Activated CD4-positive, alpha-beta T cell treated with anti-CD3 and anti-CD28 coated beads, Interleukin-2, amount 50 U/mL, for 48 hours (primary cell): ENCODE measurements at places on chromosomes 11 and 22.

DNA sequence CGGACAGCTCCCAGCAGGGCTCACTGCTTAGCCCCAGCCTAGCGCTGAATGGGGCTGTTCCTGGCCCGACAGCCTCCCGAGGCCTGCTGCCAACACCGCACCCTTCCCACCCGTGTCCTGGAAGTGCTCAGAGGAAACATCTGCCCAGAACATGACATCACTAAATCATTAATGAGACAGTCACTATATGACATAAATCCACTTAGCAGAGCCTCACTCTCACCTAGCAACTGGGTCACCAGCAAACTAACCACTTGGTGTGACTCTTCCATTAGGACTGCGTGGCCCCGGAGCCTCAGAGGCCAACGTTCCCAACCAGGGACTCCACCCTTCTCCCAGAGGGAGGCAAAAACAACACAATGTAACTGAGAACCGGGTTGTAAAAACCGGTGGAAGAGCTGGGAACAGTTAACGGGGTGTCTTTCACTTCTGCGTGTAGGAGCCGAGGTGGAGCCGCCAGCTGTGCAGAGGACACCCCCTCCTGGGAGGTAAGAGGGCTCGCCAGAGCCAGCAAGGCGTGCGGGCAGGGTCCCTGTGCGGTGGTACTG lies 21.4 kb upstream of the PACSIN2 start:
- DNase-seq: no peak

GRCh38 chr11:62004473-62004872 lies 37.0 kb upstream of the FTH1 start:
- DNase-seq: no peak

GRCh38 chr11:100761841-100762240 lies 74.8 kb downstream of the ARHGAP42 start:
- DNase-seq: no peak

GRCh38 chr11:14949437-14950147 lies 22.6 kb downstream of the CALCA start:
- no peak for DNase-seq

DNA sequence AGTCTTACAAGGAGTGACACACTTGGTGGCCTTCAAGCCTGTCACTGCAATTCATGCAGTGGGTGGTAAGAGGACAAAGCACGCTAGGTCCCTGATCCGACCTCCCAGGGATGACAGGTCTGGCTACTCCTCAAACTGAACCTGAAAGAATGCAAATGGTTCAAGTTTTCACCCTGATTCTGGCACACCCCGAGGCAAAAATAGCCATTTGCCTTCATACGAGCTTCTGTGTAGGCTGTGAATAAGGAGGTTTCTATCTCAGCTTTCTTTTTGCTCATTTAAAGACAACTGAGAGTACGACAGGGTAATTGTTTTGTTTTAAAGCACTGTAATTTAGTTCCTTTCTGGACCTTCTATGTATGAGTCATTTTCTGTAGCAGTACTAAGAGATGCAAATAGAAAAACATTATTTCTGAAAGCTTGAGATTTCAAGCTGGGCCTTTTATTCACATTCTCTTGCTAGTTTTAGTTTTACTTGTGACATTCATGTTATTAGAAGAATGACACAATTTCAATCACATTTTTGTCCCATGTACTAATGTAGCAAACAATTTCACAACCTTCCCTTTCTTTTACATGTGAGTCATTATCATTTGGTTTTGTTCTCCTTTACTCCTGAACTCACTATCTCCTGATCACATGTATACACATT lies 56.6 kb upstream of the FDX1 start:
- peak; percentile 49 for DNase-seq

DNA sequence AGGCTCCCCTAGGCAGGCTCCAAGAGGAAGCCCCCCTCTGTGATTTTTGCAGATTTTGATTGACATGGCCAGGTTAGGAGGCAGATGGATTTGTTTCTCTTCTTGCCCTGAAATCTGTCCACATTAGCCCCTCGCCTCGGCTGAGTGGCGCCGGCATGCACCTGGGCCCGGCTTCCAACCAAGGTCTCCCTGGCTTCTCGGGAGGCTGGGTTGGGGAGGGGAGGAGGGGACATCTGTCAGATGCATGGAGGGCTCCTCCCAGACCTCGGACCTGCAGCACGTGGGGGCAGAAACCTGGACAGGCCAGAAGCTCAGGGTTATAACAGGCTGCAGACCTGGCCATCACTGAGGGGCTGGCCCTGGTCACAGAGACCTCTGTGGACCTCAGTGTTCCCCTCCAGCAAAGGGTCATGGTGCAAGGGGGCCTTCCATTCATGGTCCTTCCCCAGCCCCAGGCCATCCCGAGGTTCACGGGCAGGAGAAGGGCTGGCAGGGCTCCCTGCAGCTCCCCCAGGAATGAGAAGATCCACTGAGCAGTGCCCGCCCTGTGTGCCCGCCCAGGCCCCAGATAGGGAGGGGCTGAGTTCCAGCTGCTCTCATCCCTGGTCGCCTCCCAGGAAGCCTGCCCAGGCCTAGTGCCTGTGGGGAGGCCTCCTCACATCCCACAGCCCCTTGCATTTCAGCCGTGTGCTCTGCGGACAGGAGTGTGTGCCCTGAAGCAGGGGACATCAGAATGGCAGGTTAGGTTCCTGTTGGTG lies 747.8 kb downstream of the BRD1 start:
- no peak for DNase-seq

- DNase-seq: no peak
These were observed 17.2 kb upstream of the CD59 start for GRCh38 chr11:33753304-33753967.

GRCh38 chr11:95429376-95429907 lies 198.4 kb upstream of the SESN3 start:
- DNase-seq: no peak

DNA sequence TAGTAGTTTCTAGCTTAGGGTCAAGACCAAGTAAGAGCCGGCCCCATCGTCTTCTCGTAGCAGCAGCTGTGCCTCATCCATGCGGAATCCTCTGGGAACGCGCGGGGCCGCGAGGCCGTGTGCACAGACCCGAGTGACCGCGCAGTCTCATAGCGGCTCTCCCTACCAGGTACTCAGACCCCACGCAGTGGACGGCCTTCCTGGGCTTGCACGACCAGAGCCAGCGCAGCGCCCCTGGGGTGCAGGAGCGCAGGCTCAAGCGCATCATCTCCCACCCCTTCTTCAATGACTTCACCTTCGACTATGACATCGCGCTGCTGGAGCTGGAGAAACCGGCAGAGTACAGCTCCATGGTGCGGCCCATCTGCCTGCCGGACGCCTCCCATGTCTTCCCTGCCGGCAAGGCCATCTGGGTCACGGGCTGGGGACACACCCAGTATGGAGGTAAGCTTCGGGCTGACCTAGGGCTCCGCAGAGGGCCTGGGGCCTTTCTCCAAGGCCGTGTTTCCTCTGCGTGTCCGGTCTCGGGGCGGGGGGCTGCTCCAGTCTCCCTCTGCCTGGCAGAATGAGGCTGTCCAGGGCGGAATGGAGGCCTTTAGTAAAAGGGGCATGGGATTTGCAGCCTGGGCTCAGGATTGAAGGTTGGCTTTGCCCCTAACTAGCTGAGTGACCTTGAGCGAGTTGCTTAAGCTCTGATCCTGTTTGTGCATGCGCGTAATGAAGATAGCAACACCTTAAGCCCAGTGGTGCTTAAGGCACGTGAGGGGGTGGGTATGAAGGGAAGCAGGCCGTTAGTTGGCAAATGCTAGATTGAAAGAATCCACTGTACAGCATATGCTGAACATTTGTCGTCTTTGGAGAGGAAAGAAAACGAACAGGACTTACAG lies 48.9 kb downstream of the ST14 start:
- DNase-seq: no peak

GRCh38 chr22:19463491-19464469 lies 15.2 kb downstream of the UFD1 start:
- no peak for DNase-seq

DNA sequence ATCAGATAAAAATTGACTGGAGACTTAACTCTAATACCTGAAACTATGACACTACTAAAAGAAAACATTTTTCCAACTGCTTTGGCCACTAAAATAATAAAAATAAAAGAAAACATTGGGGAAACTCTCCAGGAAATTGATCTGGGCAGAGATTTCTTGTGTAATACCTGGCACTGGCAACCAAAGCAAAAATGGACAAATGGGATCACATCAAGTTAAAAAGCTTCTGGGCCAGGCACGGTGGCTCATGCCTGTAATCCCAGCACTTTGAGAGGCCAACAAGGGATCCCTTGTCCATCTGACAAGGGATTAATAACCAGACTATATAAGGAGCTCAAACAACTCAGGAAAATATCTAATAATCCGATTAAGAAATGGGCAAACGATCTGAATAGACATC lies 64.6 kb upstream of the RAB1B start:
- DNase-seq: no peak

GRCh38 chr22:27445881-27446280 lies 355.7 kb downstream of the MN1 start:
- no peak for DNase-seq

DNA sequence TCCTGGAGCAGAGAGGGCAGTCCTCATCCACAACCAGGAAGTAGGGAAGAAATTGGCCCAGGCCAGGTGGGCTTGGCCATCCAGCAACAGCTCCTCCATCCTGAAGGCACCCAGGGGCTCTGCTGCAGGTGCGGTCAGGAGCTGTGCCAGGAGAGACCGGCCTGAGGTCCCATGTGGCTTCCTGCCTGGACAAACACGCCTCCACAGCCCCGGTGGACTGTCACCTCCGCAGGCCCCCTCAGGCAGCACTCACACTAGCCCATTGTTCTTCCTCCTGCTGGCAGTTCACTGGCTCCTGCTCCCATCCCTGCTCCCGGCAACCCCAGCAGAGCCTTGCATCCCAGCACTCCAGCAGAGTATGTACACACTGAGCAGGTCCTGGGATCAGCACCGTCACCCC lies 16.0 kb upstream of the POU2AF1 start:
- DNase-seq: no peak

DNA sequence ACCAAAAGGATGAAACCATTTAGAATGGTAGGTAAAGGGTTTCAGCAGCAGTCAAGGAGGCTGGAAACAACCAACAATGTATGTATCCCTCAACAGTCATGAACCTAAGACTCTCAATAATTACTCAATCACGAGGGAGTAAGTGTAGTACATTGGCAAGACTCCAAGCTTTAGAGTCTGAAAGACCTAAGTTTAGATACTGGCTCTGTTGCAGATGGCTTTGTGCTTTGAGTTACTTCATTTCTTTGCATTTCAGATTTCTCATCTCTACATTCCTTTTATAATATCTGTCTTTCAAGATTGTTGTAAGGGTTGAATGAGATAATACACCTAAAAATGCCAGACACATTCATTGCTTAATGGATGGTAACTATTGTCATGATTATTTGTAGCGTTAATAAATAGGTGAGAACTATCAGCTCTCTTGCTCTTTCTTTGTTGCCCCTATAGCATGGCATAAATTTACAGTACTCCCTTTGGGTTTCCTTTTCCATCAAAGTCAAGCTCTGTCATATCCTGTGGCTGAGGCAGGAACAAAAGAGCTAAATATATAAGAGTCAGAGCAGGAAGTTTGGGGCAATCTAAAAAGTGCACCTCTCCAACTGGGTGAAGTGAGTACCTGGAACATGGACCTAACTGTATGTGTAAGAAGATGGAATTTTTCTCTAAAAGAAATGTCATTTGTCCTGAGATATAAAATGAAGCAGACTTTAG lies 228.2 kb upstream of the ZC3H12C start:
- DNase-seq: no peak

DNA sequence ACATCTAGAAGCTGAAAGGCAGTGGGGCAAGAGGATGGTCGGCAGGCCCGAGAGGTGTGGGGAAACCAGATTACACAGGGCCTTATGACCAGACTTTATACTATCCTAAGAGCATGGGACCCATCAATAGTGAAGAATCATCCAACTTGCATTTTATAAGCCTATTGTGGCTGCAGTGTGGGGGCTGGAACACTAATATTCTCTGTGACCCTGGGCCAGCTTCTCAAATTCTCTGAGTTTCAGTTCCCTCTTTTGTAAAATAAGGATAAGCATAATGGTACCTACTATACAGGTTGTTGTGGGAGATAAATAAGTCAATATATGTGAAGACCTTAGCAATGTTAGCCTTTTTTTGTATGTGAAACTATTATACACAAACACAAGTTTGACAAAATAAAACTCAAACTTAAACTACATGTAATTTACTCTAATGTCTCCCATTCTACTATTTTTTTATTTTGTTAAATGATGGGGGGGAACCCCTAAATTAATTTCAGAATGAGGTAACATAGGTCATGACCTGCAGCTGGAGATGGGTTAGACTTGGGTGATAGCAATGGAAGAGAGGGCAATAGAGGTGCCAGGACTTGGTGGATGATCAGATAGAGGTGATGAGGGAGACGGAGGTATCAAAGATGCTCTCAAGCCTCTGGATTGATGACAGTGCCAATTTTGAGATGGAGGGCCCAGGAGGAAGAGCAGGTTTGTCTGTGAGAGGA lies 30.1 kb downstream of the SMCO4 start:
- DNase-seq: no peak

- no peak for DNase-seq
These were observed 185.3 kb downstream of the BRD1 start for GRCh38 chr22:49642331-49642730.

- DNase-seq: no peak
These were observed 6.4 kb downstream of the A4GALT start for GRCh38 chr22:42714308-42714707.

DNA sequence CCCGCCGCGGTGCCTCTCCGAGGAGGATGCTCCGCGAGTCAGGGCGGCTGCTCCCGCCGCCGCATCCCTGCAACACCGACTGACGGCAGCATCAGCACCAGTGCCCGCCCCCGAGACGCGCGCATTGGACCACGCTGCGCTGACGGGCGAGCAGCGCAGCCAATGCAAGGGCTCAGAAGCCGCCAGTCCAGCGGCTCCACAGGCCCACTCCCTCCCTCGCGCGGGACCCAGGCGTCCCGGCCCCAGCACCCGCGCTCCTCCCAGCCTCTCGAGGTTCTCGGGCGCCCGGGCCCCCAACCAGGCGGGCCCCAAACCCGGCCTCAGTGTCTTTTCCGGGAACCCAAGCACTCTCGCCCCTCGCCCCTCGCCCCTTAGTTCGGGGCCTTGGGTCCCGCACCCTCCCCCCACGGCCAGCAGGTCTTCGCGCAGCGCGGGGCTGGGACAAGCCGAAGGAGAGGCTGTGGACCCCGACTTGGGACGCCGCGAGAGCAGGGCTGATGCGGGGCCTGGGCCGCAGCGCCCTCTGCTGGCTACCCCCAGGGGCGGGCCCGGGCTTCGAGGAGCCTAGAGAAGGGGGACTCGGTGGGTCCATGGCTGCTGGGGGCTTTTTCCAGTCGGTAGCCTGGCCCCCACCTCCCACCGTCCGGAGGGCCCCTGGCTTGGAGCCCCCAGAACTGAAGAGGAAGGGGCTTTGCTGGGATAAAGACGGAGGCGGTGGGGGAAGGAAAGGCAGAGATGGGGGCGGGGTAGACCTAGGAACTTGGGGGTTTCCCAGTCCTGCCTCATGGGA lies at the start of gene NRXN2:
NRXN2 (minus strand) TSS at position 81 of the 790 bp plus-strand sequence. CDS start 9,498 bp downstream, outside the sequence.
- peak; percentile 90 for DNase-seq

DNA sequence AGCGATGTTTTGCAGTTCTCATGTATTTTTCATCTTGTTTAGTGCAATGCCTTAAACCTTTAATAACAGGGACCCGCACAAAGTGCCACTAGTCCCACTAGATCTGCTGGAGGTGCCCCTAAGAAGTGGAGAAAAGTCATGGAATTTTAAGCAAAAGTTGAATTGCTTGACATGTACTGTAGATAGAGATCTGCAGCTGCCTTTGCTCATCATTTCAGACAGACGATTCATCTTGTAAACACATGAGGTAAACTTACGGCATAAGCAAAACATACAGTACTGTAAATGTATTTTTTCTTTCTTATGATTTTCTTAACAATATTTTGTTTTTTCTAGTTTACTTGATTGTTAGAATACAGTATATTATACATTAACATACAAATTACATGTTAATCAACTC lies 295.6 kb downstream of the CASP12 start:
- DNase-seq: no peak
